ENCODE measurements at places on chromosomes 3 and 15.

DNA sequence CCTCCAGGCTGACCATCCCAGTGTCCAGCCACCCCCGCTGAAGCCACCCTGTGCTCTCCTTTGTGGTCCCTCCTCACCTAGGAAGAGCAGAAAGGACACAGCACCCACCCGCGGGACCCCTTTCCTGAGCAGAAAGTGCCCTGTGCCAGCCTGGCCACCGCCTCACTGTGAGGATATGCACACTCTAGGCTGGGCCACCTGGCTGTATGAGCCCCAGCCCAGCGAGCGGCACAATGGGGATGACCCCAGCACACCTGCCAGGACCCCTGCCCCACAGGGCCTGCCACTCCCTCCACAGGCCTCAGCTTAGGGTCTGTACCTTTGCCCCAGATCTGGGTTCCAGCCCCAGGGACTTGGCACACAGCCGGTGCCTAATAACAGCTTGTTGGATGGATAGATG, 47.9 kb upstream of the FURIN start:
- no peak for DNase-seq

DNA sequence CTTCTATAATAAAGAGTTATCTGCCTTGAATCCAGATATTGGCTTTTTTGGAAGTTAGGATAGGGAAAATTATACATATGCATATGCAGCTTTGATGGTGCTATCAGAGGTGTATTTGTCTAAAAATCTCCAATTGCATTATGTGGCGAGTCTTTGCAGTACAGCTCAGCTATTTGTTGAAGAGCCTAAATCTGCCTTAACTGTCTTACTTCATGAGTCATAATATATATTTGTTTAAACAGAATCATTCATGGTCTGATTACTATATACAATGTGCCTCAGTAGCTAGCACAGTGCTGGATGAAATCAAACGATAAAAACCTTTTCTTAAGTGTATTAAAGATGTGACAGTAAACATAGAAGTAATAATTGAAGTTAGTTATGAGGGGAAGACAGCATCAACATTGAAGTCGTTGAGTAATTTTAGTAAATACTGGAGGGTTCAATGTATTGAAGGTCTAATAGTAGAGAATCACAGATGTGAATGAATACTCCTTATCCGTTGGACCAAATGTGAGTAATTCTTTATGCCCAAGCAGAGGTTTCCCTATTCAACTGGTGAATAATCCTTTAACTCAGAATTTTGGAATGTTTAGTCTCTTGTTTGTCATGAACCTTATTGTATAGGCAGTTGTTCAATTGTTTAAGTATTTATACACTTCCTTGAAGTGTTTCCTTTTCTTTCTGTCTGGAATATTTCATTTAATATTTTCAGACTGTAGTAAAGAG, 74.8 kb upstream of the NAALADL2 start:
- DNase-seq, result no peak

- no peak for DNase-seq
Measured at GRCh38 chr15:81293728-81294515, 30.0 kb downstream of the STARD5 start.

DNA sequence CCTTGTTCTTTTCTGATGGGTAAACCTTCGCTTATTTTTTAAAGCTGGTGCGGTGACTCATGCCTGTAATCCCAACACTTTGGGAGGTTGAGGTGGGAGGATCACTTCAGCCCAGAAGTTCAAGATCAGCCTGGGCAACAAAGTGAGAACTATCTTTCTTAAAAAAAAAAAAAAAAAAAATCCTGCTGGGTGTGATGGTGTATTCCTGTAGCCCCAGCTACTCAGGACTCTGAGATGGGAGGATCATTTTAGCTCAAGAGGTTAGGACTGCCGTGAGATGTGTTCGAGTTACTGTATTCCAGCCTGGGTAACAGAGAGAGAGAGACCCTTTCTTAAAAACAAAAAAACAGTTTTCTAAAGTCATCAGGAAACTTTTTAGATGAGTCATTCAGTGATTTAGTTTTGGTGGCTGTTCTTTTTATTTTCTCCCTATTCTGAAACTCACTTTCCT, 37.7 kb downstream of the SLMAP start:
- DNase-seq, result no peak

DNA sequence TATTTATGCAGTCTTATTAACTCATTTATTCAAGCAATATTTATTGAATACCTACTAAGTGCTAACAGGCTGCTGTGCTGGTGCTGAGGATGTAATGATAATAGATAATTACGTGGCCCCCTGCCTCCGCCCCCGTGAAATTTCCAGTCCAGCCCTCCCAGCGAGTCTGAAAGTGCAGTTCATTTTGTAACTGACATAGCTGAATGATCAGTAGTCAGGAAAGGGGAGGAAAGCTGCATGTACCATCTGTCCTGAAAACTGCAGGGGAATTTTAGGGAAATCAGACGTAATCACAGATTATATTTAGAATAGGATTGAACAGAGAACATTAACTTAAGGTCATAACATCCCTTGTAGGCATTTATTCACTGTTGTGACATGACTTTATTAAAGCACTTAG, 736.8 kb downstream of the MCTP2 start:
- DNase-seq, result peak; percentile 3

GRCh38 chr3:125098611-125099291, 43.0 kb upstream of the HEG1 start:
- DNase-seq, result no peak
